ENCODE measurements at places on chromosomes 12 and 14.

- DNase-seq = no peak
These were observed 826 bp downstream of the PRKCH start for GRCh38 chr14:61322011-61322798.

DNA sequence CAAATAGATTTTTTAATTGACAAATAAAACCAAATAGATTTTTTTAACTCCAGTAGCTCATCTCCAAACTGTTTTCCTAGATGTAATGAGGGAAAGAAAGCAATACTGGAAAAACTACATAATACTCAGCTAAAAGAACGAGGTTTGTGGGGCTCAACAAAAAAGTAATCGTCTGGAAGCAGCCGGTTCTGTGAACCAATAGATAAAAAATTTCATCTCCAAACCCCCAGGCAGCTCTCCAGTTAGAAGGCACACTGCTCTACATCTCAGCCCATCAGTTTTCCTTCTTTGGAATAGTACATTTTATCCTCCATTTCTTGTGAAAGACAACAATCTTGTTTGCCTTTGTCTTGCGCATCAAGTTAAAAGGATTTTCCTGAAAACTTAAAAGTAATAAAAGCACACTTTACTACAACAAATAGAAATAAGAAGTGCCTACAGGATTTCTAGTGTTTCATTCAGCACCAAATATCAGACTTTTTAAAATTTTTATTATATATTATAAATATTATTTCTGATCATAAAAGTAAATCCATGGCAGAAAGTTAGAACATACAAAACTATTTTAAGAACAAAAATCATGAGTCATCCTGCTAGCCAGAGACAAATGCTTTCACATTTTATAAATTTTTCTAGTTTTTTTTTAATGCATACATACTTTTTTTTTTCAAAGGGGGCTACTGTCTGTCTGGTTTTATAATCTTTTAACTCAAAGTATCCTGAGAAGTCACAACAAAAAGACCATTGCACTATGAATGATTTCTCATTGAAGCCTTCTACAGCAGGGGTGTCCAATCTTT, 67.7 kb downstream of the EPS8 start:
- DNase-seq = no peak

GRCh38 chr12:102023343-102023930, 38.4 kb downstream of the WASHC3 start:
- DNase-seq = no peak

GRCh38 chr14:100340423-100340813, 17.3 kb downstream of the SLC25A47 start:
- no peak for DNase-seq

DNA sequence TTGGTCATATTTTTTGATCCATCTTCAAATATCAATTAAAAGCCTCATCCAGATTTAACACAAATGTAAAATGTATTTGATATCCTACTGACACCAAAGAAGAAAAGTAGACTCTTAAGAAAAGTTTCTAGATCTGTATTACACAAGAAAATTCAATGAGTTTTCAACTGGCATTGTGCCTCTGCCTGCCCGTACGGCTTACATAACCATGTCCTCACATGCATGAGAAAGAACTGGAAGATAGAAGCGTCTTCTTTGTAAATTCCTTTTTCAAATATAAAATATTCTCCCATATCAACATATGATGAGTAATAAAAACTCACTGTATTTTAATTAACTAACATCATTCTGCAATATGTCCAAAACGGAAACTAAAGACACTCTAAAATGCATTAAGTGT, 7.2 kb downstream of the ANKS1B start:
- no peak for DNase-seq

DNA sequence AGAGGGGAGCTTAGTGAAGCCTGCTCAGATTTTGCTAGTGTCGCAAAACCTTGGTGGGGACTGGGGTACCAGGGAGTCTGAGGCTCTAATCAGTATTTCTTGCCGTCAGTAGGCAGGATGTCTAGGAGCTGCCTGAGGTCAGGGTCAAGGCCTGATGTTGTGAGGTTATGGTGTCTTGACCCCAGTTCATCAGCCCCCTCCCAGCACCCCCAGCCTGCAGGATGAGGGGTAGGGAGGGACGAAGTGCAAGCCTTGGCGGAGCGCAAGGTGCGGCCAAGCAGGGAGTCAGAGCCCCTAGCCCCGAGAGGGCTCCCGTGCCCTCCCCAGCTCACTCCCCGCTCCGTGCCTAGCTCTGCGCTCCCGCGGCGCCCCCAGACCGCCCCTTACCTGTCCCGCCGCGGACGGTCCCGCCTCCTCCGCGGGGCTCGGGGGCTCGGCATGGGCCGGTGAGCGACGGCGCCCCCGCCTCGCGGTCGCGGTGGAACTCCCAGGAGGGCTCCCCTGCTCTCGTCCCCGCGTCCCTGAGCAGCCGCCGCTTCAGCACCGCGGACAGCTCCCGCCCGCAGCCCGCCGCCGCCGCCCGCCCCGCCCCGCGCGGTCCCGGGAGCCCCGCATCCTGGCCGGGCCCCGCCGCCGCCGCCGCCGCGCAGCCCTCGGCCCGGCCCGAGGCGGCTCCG, 347 bp downstream of the SYNDIG1L start:
- DNase-seq = no peak

- DNase-seq = no peak
These were observed 159.3 kb upstream of the CPNE8 start for GRCh38 chr12:39064708-39065107.

DNA sequence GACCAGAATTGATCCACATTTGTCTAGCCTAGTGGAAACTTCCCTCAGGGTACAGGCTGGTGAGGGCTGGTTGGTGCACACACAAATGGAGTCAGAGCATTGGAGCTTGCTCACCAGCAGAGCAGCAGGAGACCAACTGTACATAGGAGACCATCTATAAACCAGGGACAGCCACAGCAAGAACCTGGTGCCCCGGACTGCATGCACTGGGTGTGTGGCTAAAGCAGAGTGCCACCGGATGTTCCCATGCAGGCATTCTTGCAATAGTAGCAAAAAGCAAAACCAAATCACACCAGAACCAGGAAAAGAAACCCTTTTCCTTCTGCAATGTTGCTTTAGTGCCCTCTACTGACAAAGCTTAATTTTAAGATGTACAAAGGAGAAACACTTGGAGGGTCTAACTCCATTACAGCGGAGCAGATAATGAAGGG, 136.4 kb downstream of the MDGA2 start:
- DNase-seq = no peak

DNA sequence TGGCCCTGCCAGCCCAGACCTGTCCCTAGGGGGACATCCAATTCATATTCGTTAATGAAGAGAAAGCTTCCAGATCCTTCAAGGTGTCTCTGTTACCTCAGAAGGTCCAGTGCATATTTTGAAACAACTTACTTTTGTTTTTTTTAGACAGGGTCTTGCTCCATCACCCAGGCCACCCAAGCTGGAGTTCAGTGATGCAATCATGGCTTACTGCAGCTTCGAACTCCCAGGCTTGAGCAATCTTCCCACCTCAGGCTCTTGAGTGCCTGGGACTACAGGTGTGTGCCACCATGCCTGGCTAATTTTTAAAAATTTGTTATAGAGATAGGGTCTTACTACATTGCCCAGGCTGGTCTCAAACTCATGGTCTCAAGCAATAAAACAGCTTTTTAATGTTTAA, 48.4 kb downstream of the B4GALNT3 start:
- no peak for DNase-seq

DNA sequence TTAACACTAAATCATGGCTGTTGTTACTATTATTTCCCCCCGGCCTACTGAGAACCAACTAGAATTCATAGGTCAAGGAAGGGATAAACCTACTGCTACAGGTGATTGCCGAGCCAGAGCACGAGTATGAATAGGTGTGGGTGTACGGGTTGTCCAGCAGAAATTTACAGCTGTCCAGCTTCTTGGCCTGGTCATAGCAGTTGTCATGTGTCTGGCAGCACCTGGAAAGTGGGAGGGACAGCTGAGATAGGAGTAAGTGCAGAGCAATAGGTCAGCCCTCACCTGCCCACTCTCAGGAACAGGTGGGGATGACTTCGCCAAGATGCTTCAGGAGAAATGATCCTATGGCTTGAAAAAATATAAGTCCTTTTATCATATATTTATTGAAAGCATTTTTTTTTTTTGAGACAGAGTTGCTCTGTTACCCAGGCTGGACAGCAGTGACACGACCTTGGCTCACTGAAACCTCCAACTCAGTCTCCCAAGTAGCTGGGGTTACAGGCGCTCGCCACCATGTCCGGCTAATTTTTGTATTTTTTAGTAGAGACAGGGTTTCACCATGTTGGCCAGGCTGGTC, 2.6 kb downstream of the PLA2G1B start:
- DNase-seq = no peak

GRCh38 chr14:92153581-92153980, 31.8 kb downstream of the CPSF2 start:
- no peak for DNase-seq

GRCh38 chr14:30375296-30375892, 183.6 kb upstream of the G2E3 start:
- DNase-seq = peak; percentile 74

DNA sequence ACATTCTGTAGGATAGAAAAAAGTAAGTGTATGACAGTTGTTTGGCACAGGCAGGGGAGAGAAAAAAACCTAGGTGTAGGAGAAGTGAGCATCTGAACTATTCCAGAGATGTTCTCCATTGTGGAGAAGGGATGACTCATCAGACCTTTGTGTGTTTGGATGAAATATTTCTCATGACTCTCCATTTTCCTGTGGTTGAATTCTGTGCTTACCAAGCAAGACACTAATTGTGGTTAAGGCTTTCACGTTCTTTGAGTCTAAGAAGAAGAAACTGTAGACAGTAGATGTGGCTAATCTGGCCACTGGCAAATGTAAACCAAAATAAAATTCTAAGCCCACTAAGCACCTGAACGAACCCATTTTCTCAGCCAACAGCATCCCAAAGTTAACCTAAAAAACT, 107.9 kb upstream of the GZMB start:
- DNase-seq = no peak

- no peak for DNase-seq
These were observed 11.7 kb upstream of the RPS6KL1 start for GRCh38 chr14:74934476-74935359.

DNA sequence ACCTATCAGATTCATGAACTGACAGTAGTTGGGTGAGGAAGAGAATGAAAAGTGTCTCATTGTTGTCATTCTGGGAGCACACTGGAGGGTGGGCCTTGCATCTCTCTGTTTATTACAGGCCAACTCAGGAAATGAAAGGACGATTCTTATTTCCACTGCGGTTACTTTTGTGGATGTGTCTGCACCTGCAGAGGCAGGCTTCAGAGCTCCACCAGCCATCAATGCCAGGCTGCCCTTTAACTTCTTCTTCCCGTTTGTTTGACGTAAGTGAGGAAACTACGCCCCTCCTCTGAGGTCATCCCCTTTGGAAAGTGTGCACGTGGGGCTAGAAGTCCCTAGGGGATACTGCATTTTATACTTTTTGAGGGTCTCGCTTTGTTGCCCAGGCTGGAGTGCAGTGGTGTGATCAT, 33.7 kb downstream of the TCTN1 start:
- DNase-seq = no peak

DNA sequence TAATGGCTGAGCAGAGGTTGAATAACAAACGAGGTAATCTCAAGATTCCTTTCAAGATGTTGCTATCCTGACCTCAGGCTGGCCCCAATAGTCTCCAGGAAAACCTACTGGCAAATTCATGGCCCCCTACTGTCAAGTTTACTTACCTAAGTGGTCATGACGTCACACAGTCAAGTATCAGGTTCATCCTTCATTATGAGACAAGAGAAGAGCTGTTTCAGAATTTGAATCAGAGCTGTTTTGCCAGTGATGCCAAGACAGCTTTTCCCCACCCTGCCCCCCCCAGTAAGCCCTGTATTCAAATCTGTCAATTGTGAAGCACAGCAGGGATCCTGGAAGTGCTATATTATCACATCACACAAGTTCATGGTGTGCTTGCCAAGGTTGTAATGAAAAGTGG, 509.6 kb downstream of the NOVA1 start:
- no peak for DNase-seq

GRCh38 chr14:38611928-38612327, 356.0 kb upstream of the CLEC14A start:
- no peak for DNase-seq

GRCh38 chr14:29671034-29671433, 256.6 kb downstream of the PRKD1 start:
- DNase-seq = no peak

- DNase-seq = no peak
These were observed 151.3 kb downstream of the BTG1 start for GRCh38 chr12:91994208-91994797.

DNA sequence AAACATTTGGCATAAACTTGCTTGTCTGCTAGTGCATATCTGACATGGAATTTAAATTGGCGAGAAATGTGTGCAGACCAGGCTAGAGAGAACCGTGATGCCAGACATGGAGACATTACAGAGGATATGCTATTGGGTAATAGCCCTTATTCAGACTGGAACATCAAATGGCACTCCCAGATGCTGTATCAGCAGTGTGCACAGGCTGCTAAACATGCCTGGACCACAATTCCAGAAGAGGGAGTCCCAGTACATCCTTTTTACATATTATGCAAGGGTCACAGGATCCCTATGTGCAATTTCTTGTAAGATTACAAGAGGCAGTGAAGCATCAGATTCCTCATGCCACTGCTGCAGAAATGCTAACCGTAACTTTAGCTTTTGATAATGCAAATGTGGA, 354.5 kb upstream of the FOXG1 start:
- DNase-seq = no peak

- DNase-seq = no peak
These were observed 617 bp upstream of the MGP start for GRCh38 chr12:14886271-14886670.

GRCh38 chr12:101850199-101850598, 19.4 kb upstream of the GNPTAB start:
- DNase-seq = no peak

DNA sequence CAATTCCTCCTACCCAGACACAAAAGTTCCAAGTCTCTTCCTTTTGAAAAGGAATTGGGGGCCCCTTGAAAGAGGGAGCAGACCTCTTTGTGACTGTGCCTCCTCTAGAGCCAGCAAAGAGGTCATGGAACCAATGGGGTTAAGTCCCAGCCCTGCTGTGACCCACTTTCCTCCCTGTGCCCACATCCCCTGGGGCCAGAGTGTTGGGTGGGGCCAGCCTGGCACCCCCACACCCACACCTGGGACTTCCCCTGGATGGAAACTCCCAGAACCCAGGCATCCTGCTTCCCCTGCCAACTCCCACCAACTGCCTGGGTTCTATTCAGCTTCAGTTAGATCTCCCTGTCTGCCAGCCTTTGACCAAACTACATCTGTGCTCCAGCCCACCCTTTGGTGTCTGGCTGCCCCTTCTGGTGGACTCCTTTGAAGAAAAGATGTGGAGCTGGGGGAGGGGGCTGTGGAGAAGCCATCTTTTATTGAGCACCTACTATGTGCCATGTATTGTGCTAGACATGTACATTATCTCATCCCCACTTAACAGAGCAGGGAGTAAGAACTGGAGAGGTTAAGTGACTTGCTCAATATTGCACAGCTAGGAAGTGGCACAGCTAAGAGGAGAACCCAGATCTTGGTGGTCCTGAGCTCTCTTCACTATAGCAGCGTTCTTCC, 4.6 kb upstream of the RARG start:
- DNase-seq = no peak

GRCh38 chr12:3004655-3005565, 45.7 kb downstream of the TEAD4 start:
- no peak for DNase-seq
